Hair follicular keratinocyte (primary cell): ENCODE measurements at places on chromosomes 7 and 10. TPM values are rescaled to one million over a fixed set of nuclear protein-coding genes. Genes with fewer than 3 reads are reported as not detected.

RTKN2 gene
- 0.70 and 0.99 TPM in 2 replicates for total RNA-seq

GPR146 gene
- not detected in 2 replicates for total RNA-seq

ITGB8 gene
- 15.1 and 41.0 TPM in 2 replicates for total RNA-seq

STEAP1B gene
- 6.6 and 12.1 TPM in 2 replicates for total RNA-seq

TAS2R41 gene
- not detected in 2 replicates for total RNA-seq

ARHGEF35 gene
- 7.5 and 11.0 TPM in 2 replicates for total RNA-seq

ZNF736 gene
- total RNA-seq: 3.2 and 3.7 TPM in 2 replicates

ZNF117 gene
- total RNA-seq: 0.15 and 0.78 TPM in 2 replicates

TMEM130 gene
- total RNA-seq: not detected in 2 replicates

DNA2 gene
- 6.3 and 12.2 TPM in 2 replicates for total RNA-seq

POT1 gene
- total RNA-seq: 16.2 and 25.3 TPM in 2 replicates

NPSR1 gene
- not detected in 2 replicates for total RNA-seq

C10orf53 gene
- total RNA-seq: not detected in 2 replicates
